Fibroblast of villous mesenchyme (primary cell): ENCODE measurements at places on chromosomes 6 and 20. TPM values are rescaled to one million over a fixed set of nuclear protein-coding genes. Genes with fewer than 3 reads are reported as not detected.

Gene SYCP2L
- total RNA-seq = 0.64 TPM in 1 of 2 replicates, not detected in the other

Gene ESR1
- total RNA-seq = 1.9 and 2.6 TPM in 2 replicates

Gene RHAG
- not detected in 2 replicates for total RNA-seq

Gene MYLK2
- under 0.01 and 0.32 TPM in 2 replicates for total RNA-seq

DNA sequence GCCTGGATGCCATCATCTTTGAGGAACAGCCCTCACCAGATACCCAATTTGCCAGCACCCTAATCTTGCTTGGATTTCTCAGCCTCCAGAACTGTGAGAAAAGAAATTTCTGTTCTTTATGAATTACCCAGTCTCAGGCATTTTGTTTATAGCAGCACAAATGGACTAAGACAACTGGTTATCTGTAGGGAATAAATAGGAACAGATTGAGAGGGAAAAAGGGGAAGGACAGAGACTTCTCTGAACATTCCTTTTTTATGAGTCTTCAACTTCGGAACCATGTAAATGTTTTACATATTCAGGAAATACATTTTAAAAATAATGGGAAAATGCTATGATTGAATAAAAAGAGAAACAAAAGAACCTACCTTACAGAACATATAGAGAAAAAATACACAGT is 20.9 kb downstream of the KCTD20 start:
- peak; percentile 60 for DNase-seq

DNA sequence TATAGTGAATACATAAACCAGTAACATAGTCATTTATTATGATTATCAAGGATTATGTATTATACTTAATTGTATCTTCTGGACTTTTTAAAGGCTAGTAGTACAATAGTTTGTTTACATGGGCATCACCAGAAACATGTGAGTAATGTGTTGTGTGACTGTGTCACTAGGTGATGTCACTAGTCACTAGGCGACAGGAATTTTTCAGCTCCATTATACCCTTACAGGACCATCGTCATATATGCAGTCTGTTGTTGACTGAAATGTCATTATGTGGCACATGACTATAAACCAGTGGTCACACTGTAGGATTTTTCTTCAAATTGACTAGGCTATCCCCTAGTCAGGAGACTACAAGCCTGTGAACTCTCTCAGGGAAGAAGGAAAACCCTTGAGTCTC is 86.5 kb upstream of the CENPW start:
- DNase-seq = no peak

DNA sequence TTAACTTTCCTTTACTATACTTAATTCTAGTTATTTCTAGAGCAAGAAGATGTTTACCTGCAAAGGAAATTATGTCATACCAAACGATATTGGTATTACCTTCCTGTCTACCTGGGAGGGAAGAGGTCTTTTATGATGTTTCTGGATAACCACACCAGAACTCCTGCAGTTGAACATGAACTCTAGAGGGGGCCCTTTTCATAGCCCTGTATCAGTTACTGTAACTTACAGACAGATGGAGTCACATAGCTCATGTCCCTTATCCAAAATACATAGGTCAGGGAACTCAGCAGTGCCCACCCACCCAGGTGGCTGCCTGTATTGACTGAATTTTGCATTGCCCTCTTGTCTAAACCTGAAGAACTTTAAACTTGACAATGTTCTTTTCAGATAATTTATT is 35.1 kb upstream of the MYL9 start:
- DNase-seq = no peak
